Neural crest cell (in vitro differentiated cells): ENCODE measurements at places on chromosomes 16 and 17. TPM values are rescaled to one million over a fixed set of nuclear protein-coding genes. Genes with fewer than 3 reads are reported as not detected.
A peak's percentile ranks its signal among the peaks of the same experiment; 100 is the strongest.

Gene TMEM114
- total RNA-seq: not detected in 2 replicates

Gene TERF2IP
- 47.2 and 50.2 TPM in 2 replicates for total RNA-seq

Gene MYO15B
- total RNA-seq: 23.3 and 23.7 TPM in 2 replicates

Gene RHBDL3
- total RNA-seq: 17.7 and 18.7 TPM in 2 replicates

- no peak for DNase-seq
These were observed 89.4 kb downstream of the C16orf78 start for GRCh38 chr16:49462989-49463371.

- DNase-seq: no peak
These were observed 52.0 kb downstream of the SREBF1 start for GRCh38 chr17:17784657-17785267.

DNA sequence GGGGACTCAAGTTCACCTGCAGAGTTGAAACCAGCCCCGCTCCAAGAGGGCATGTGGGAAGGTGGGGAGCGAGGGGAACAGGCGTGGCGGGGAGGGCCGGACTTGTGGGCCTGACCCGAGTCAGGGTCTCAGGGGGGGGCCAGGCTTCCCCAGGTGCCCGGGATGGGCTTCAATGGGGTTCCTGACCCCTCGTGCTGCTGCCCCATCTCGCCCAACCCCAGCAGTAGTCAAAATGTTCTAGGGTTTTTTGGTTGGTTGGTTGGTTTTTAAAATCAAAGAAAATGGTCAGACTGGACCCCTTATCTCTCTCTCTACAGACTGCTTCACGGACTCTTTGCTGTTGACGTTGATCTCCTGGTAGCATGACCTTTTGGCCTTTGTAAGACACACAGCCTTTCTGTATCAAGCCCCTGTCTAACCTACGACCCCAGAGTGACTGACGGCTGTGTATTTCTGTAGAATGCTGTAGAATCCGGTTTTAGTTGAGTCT lies 69.5 kb downstream of the AMFR start:
- no peak for DNase-seq

- DNase-seq: peak; percentile 55
These were observed 129.4 kb upstream of the SEC14L1 start for GRCh38 chr17:77011173-77012011.

GRCh38 chr16:3564130-3564888 lies 12.9 kb downstream of the NLRC3 start:
- DNase-seq: no peak

Gene CDYL2
- total RNA-seq: 4.5 and 5.2 TPM in 2 replicates

Gene OVCA2
- 25.6 and 29.8 TPM in 2 replicates for total RNA-seq

Gene ENPP7
- total RNA-seq: not detected in 2 replicates

Gene SHISA6
- total RNA-seq: 1.2 and 1.4 TPM in 2 replicates

DNA sequence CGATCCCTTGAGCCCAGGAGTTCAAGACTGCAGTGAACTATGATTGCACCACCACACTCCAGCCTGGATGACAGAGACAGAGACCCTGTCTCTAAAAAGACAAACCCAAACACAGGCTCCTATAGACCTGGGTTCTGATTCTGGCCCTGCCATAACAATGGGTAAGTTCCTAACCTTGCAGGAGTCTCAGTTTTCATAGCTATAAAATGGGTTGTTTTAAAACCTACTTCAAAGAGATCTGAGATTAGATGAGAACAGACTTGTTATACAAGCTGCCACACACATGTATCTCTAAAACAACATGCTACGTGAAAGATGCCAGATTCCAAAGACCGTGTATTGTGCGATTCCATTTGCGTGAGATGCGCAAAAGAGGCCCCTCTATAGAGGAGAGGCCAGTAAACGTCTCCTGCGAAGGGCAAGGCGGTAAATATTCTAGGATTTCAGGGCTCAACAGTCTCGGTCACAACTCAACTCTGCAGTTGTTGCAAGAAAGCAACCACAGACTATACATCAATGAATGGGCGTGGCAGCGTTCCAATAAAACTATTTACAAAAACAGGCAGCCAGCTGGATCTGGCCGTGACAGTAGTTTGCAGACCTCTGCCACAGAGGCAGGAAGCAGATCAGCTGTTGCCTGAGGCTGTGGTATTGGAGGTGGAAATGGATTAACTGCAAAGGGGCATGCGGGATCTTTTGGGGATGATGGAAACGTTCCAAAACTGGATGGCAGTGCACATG lies 5.9 kb downstream of the CORO7 start:
- no peak for DNase-seq

Gene KRT31
- total RNA-seq: not detected in 2 replicates

Gene PPP1R27
- not detected in 2 replicates for total RNA-seq

GRCh38 chr17:58530655-58531054 lies 16.2 kb upstream of the MTMR4 start:
- no peak for DNase-seq

DNA sequence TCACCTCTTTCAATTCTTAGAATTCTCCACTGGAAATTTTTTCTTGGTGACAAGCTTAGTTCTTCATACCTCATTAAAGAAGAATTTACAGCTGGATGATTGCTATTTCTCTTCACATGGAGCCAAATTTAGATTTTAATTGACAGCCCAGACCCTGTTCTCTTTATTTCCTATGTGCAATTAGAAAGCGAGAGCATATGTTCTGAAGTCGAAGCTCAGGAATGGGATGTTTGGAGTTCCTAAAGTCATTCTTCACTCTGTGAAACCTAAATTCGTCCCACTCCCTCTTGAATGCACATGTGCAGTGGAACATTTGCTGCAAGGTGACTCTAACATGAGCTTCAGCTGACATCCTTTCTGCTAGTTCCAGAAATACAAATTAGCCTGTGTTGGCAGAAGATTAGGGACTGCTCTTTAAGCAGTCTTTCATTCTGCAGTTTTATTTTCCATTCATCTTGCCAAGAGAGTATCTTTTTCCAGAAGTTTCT lies 129.3 kb upstream of the KCNJ16 start:
- no peak for DNase-seq

DNA sequence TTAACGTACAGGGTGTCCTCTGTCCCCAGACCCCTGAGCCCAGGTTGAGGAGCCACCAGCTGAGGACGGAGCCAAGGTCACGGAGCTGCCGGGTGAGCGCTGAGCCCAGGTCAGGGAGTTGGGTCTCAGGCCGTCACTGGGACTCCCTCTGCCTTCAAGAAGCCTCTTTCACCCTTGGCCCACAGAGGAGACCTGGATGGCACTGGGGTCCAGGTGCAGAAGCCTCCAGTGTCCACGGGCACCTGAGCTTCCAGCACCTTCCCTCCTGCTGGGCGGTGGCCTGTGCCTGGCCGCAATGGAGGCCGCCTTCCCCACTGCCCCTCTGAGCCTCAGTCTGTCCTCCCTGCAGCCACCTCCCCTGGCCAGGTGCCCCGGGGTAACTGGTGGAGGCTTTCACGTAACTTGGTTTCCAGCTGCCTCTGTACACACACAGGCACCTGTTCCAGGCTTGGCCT lies 31.6 kb upstream of the CDH15 start:
- no peak for DNase-seq

Gene KRT12
- not detected in 2 replicates for total RNA-seq

GRCh38 chr16:50261160-50261706 lies 5.1 kb upstream of the ADCY7 start:
- DNase-seq: no peak

Gene SLC38A8
- not detected in 2 replicates for total RNA-seq

DNA sequence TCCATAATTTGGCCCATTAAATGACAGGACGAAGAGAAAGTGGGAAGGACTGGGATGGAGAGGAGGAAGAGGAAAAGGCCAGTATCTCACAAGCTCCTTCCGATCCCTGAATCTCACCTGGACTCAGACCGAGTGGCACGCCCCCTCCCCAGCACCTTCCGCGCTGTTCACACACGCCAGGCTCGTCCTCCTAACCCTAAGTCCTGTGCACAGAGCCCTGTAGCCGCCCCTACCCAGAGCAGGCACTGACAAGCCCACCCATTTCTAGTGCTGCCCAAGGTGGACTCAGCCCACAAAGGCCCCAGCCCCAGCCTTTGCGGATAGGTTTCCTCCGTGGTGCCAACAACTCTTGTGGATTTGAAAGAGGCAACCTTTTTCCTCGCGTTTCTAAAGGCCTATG lies 9.2 kb downstream of the HS3ST3B1 start:
- DNase-seq: no peak

- no peak for DNase-seq
These were observed 69.0 kb downstream of the RAP1GAP2 start for GRCh38 chr17:2865228-2865627.

Gene KRT33A
- total RNA-seq: not detected in 2 replicates
